ENCODE measurements at places on chromosomes 4 and X.
A peak's percentile ranks its signal among the peaks of the same experiment; 100 is the strongest.

DNA sequence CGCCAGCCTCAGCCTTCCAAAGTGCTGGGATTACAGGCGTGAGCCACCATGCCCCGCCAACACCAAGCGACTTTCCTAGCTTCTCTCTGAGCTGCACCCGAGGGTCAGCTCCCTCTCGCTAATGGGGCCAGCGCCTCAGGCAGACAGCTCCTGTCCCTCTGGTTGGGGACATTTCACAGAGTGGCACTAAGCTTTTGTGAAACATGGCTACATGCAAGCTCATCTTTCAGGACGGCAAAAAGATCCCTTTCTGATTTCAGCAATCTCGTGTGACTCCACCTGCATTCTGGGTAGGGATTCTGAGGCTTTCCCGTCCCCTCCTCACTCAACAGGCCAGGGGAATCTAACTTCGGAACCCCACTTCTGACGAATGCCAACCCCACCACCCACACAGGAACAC, 31.0 kb upstream of the C4orf50 start:
- no peak for DNase-seq

- no peak for DNase-seq
These were observed 38.0 kb upstream of the GATB start for GRCh38 chr4:151798678-151799416.

- DNase-seq, result no peak
These were observed 18.8 kb upstream of the ATOH1 start for GRCh38 chr4:93809773-93810172.

DNA sequence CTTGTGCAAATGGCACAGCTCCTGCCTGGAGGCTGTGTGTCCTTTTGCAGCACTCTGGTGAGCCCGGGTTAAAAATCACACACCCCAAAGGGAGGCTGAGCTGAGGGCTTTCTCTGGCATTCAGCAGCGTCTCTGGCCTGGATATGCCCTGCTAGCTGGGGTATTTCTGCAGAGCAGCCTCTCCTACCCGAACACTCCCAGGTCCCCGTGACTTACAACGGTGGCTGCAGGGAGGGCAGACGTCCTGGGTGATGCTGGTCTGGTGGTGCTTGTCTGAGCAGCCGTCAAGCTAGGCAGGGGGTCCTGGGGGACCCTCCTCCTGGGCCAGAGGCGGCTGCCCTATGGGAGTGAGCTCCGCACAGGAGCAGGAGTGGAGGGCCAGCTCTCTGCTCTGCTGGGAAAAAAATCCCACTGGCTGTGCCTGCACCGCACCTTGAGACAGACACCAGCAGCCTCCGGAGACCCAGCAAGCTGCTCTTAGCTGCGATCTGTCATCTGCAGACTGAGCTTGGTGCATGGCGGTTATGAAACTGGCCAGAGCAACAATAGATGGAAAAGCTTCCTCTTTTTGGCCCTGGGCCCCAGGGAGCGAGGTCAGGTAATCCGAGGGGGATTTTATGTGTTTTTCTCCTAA, 41.3 kb upstream of the ASMTL start:
- no peak for DNase-seq

DNA sequence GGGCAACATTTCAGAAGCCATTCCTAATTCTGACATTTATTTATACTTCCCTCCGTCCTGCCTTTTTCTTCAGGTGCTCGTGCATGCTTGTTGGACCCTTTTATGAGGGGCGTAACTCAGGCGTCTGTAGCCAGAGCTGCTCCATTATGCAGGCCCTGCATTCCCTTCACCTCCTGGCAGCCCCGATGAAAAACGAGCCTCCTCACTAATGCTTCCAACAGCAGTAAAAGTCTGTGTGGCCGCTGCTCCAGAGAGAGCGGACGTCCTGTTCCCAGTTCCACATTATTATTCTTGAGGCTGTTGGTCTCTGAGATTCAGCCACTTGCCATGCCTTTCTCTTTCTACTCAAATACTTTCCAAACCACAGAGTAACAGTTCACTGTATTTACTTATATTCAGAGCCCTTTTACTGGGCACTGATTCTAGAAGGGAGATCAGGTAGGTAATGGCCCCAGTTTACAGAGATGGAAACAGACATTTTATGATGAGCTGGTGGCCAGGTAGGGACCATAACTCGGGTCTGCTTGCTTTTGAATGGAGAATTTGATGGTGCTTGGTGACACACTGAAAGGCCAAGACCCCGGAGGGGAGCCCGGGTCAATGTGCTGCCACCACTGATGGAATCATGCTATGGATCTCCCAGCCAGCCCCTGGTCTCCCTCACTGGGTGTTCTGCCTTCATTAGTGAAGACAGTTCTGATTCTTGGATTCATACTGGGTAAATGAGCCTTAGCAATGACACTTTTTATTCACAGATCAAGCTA, 101.0 kb downstream of the GATB start:
- no peak for DNase-seq

- DNase-seq, result peak; percentile 22
These were observed 36.0 kb upstream of the CCNG2 start for GRCh38 chr4:77120886-77121508.

DNA sequence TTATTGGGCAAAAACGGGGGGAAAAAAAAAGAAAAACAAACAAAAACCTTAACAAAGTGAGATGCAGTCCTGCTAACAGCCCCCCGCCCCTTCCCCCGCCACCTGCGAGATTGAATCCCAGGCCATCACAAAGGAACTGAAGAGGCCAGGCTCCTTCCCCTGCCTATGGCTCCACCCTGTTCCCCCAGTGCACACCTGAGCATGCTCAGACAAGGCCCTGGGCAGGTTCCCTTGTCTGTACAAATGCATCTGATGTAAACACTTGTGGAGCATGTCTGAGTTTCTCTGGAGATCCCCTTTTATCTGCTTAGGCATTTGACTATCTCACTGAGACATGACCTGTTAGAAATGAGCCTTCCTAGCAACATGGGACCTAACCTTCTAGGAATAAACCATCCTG, 983.7 kb upstream of the PABPC4L start:
- no peak for DNase-seq

DNA sequence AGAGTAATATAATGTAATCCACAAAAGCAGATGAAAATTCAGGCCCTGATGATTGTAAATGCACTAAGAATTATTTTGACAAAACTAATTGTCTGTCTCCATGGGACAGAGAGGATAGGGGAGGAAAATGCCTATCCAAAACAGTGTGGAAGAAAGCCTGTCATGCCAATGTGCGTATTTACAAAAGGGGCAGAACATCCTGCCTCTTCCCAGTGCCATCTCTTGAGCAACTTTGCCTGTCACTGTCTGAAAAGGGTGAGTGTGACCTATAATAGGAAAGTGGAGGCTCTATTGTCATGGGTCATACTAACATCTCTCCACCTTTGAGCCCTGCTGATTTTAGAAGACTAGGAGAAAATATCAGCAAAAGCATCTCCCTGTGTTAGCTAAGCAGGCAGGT, 264.1 kb downstream of the UNC5C start:
- no peak for DNase-seq

GRCh38 chrX:20378233-20378920, 111.7 kb upstream of the RPS6KA3 start:
- DNase-seq, result no peak

GRCh38 chr4:166045457-166045856, 172.4 kb downstream of the TLL1 start:
- no peak for DNase-seq

DNA sequence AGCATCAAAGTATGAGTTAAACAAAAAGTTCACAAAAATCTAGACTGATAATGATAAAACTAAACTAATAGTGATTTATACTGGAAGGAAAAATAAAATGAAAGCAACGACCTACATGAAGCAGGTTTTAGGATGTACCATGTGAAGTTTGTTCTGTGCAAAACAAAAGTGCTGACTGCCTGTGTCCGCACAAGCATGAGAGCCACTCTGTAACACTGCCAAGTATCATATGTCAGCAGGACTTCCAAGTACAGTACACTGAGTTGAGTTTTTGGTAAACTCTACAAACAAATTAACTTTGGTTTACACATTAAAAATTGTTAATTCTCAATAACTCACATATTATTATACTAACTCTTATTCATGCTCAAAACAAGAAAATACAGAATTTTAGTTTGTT, 459.0 kb downstream of the PDGFC start:
- DNase-seq, result no peak

DNA sequence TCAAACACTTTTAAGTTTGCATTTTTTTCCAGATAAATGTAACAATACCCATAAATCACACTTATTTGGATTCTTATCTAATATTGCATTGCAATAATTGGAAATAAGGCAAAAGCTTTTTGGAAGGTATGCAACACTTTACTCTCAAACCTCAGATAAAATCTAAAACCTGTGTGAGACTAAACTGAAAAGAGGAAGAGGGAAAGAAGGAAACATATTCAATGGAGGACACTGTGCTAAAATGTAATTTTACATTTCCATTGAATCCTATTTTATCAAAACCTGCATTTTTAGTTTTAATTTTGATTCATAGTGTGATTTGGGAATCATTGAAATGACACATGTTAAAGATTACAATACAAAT, 99.4 kb downstream of the HPGD start:
- no peak for DNase-seq

- DNase-seq, result no peak
These were observed 173.6 kb upstream of the SFRP2 start for GRCh38 chr4:153962311-153963039.

DNA sequence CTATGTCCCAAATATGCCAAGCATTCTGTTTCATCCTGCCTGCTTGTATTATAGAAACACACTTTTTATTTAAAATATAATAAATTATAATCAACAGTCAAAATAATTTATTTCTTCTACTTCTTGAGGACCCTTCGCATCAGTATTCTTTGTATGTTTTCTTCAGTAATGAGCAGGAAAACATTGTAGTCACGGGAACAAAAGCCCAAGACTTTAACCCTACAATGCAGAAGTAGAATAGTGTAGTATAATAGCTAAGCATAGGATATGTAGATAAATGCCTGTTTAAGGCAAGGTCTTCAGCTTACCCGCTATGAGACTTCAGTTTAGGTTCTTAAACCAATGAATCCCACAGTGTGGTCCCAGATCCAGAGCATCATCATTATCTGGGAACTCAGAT, 156.6 kb downstream of the PPP3CA start:
- no peak for DNase-seq

- no peak for DNase-seq
These were observed 600 bp downstream of the RADX start for GRCh38 chrX:106612393-106612763.

DNA sequence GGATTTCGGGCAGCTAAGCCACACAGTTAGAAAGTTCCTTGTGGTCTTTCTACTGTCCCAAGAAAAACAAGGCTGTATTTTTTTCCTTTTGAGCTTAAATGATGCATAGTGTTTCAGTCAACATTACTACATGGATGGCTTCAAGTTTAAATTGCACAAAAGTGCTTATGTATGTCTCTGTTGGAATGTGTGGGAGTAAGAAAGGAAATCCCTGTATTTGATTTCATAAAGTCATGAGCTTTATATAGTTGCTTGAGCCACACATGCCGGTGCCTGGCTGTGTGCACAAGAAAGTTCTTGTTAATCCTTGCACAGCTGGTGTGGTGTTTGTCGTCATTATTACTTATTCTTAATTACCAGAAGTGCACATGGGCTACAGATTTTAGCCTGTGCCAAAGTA, 262.2 kb downstream of the ARHGAP10 start:
- no peak for DNase-seq

GRCh38 chr4:55397520-55398321, 2.0 kb downstream of the TMEM165 start:
- peak; percentile 14 for DNase-seq

- no peak for DNase-seq
These were observed 306.6 kb downstream of the STPG2 start for GRCh38 chr4:97836662-97837061.

- no peak for DNase-seq
These were observed 83.7 kb downstream of the FREM3 start for GRCh38 chr4:143616771-143617170.

- no peak for DNase-seq
These were observed 306.9 kb upstream of the ARSJ start for GRCh38 chr4:114286262-114286810.

GRCh38 chrX:133598601-133599335, 183.5 kb upstream of the GPC4 start:
- no peak for DNase-seq

- no peak for DNase-seq
These were observed 94.3 kb downstream of the REPS2 start for GRCh38 chrX:17040711-17041110.

DNA sequence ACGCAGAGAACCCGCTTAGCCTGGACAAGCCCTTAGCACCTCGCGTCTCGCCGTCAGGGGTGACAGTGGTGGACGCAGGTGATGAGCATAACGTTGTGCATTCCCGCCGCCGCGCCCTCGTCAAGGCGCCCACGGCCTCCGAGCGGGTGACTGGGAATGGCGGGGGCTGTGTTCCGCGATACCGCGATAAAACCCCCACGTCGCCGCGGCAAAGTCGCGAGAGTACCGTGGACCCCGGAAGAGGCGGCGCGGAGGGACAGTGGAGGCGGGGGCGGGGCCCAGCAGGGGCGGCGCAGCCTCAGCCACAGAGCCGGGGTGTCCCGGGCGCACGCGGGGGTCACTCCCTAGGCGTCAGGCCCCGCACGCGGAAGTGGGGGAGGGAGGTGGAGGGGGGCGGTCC, 53.8 kb downstream of the ZFYVE28 start:
- DNase-seq, result no peak

- DNase-seq, result peak; percentile 4
These were observed 11.6 kb downstream of the ARSF start for GRCh38 chrX:3052860-3053259.

GRCh38 chr4:163540977-163541376, 46.5 kb downstream of the TMA16 start:
- no peak for DNase-seq

DNA sequence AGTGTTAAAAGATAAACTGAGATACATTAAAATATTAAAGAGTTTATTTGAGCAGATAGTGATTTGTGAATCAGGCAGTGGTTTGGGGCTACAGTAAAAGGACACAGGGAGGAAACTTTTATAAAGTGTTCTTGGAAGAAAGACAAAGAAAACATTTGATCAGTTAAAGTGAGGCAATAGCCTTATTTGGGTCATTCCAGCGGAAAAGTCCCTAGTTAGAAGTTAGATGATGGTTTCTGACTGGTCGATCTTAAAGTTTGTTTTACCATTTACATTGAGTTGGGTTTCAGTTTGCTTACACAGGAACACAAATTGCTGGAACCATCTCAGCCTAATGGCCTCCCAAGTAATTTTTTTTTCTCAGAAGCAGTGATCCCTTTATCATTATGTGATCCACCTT, 69.7 kb downstream of the PPP1R2C start:
- DNase-seq, result no peak

- no peak for DNase-seq
These were observed 2.2 kb downstream of the TXLNG start for GRCh38 chrX:16788477-16788876.

Measured in frontal cortex (tissue), 4 donors.